Stimulated activated CD8-positive, alpha-beta memory T cell treated with anti-CD3 and anti-CD28 coated beads, Interleukin-15, amount 100 ng/mL, for 4 hours (primary cell): ENCODE measurements at places on chromosomes 2 and 18.
A peak's percentile ranks its signal among the peaks of the same experiment; 100 is the strongest.

DNA sequence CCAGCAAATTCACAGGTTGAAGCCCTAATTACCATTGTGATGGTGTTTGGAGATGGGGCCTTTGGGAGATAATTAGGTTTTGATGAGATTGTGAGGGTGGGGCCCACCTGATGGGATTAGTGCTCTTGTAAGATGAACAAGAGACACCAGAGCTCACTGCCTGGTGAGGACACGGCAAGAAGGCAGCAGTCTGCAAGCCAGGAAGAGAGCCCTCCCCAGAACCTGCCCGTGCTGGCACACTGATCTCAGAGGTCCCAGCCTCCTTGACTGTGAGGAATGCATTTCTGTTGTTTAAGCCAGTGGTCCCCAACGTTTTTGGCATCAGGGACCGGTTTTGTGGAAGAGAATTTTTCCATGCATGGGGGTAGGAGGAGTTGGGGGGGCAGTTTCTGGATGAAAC is 240.7 kb downstream of the KLHL29 start:
- DNase-seq: no peak

GRCh38 chr2:120396013-120396860 is 50.3 kb downstream of the INHBB start:
- DNase-seq: no peak

- DNase-seq: no peak
Observed at GRCh38 chr2:113148606-113149552, 21.5 kb downstream of the IL1RN start.

DNA sequence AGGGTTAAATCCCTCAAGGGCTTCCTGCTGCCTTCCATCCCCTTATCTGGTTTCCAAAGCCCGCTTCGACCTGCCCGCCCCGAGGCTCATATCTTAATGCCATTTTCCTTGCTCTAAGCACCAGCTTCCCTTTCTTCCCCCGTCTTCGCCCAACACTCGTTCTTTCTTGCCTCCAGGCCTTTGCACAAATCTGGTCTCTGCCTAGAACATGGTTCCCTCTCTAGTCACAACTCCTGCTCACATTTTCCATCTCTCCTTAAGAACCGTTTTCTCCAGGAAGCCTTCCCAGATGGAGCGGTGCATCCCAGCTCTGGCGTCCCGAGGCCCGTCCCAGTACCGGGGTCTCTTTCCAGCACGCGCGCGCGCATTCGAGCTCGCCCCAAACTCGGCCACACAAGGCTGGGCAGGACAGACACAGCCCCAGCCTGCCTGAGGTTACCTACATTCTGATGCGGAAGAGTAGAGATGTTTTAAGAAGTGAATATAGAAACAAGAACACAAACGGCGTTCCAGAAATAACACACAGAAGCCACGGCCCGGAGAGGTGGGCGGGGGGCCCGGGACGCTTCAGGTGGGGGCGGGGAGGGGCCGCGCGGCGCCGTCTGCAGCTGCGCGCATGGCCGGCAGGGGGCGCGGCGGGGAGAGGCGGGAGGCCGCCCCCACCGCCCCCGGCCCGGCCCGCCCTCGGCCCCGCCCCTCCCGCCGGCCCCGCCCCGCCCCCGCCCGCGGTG is at the start of gene DGKD:
TSS of gene DGKD (plus strand) at position 726 of the 731 bp plus-strand sequence. CDS start 25 bp downstream, outside the sequence.
- DNase-seq: peak; percentile 65

DNA sequence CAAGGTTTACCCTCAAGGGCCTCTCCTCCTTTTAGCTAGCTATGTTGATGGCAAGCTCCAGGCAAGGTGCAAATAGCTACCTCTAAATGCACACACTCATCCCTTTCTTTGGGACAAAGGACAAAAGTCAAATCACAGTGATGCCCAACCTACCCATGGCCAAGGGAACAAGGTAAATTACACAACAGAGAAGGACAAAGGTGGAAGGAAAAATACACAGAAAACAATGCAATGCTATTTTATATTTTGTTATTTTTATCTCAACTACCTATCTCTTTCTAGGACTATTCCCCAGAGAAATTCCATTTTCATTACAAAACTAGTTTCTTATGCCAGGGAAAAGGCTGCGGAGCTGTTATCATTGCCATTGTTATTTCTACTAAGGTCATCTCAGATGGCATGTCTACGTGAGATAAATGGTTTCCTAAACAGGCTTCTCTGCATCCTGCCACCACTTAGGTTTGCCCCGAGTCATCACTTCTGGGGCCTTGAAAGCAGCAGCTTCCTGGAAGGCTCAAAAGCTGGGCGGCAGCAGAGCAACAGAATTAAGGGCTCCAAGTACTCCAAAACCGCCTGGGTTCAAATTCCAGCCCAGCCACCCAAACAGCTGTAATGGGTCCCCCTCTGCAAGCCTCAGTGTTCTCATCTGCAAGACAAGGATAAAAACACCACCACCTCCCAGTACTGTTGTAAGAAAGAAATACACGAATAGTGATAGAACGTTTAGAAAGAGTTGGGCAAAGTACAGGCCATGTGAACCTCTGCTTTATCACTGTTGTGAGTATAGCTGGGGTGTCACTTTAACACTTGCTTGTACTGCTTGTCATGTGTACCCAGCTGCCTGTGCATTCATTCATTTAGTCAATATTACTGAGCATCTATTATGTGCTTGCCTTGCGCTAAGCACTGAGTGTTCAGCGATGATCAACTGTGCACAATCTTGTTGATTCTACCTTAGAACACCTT is 20.9 kb downstream of the BCL2 start:
- DNase-seq: no peak

DNA sequence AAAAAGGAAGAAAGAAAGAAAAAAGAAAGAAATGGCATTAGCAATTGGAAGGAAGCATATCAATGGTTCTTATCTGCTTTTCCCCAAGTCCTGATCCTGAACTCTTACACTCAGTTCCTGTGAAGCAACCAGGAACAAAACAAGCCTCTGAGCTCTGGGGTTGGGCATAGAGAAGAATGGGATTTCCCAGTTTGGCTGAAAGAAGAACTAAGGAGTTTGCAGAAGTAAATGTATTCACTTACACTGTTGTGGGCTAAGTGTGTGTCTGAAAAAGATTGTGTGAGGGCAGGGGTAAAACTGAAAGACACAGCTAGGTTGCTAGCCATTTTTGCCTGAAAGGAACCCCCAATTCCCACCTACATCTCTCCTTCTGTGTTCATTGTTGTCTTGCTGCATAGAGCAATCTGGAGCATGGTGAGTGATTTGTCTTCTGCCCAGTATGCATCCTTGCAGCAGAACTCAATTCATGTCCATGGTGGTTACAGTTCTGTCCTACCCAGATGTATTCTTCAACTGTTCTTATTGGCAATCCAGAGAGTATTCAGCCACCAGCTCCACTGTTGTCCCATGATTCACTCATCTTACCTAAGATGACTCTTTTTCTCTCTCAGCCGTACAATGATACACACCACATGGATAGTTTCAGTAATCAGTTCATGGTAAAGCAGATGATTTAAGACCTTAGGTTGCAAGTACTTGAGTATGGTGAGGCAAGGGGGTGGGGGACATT is 348.7 kb downstream of the ARHGAP15 start:
- no peak for DNase-seq

DNA sequence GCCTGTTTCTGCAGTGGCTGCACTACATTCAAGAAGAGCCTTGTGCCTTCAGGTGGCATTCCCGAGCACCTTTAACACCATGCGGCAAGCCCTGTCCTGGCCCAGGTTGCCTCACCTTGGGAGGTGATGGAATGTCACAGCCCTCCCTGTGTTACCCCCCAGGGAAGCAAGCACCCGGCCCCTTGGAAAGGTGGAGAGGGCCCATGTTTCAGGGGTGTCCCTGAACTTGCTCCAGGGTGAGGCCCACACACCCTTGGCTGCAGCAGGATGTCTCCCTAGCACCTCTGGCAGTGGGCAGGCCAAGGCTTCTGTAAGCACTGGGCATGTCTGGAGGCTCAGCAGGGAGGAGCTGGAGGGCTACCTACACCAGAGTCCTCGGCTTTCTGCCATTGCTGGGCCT is 29.3 kb upstream of the ACAA2 start:
- DNase-seq: no peak

DNA sequence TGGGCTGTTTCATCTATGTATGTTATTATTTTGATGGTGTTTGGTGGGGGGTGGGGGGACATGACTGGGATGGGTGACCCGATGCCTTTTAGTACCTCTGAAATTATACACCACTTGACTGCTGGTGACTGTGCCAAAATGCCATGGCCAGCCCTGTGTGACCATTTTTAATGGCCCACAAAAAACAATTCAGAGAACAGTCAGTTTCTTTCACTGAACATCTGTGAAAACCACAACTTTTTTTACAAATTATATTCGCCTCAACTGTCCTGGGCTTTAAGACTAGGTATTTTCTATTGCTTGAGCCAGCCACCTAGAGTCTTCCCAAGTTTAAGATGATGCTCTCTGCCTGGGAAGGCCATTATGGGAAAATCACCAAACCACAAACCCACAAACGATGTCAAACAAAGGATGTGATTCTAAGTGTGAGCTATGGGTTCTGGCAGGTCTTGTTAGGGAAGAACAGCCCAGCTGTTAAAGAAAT is 33.9 kb downstream of the FN1 start:
- DNase-seq: no peak

DNA sequence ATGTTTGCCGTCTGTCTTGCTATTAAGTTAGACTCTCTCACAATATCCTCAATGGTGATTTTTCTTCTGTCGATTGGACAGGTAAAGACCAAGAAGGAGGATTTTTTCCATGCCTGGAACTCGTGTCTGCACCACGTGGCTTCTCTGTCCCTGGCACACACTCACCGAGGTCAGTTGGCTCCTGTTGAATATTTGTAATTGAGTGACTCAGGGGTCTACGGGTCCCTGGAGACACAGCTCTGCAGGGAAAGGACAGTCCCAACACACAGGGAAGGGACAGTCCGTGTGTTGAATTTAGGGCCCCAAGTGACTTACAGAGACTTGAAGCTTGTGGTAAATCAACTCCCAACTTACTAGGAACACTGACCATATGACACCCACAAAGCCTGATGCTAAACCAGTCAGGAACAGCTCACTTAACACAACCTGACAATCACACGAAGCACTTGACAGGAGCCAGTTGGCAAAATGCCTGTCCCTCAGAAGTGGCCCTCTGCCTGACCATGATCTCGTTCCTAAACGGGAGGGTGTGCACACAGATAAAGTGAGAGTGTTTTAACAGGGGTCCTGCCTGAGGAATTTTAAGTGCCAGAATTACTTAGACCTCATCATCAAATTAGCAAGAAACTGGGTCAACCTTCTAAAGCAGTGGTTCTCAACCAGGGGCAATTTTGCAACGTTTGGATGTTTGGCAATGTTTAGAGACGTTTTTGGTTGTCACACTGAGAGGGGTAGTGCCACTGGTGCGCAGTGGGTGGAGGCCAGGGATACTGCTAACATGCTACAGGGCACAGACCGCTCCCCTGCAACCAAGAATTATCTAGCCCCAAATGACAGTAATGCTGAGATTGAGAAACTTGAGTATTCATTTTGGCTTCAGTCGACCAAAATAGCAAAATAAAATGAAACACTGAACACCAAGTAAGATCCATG is 88.9 kb upstream of the BCL2L11 start:
- DNase-seq: no peak

- no peak for DNase-seq
Observed at GRCh38 chr18:12330766-12331165, 22.7 kb downstream of the TUBB6 start.

GRCh38 chr2:51919395-51919794 is 887.5 kb upstream of the NRXN1 start:
- DNase-seq: no peak
